NCI-H446 treated with DMSO at 0.1 percent for 48 hours (cell line): ENCODE measurements at places on chromosomes 6 and 20.

DNA sequence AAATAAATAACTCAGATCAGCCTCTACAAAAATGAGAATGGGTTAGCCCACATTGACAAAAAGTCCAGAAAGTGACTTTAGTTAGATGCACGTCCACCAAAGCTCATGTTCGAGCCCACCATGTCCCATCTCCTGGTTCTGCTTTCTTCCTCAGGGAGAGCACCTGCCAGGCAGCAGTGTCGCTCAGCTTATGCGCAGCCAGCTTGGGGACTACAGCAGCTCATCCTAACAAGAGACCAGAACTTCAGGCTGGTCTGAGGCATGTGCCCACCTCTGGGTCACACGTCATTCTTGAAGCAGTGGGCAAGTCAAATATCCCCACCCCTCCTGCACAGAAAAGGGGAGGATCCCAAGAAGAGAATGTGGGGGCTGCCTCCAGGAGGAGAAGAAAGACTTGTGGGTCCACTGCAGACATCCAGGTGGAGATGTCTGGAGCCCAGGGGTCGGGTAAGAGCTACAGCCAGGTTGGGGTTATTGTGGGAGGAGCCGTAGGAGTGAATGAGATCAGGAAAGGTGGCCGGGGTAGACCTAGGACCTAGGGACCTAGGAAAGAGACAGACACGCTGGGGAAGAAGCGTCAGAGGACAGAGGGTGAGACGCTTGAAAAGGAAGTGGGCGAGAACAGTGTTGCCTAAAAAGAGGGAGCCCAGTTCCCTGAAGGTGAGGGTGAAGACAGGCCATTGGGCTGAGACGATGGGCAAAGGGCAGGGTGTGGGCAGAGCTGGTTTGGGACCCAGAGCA is 52.5 kb downstream of the SSR1 start:
- no peak for DNase-seq

DNA sequence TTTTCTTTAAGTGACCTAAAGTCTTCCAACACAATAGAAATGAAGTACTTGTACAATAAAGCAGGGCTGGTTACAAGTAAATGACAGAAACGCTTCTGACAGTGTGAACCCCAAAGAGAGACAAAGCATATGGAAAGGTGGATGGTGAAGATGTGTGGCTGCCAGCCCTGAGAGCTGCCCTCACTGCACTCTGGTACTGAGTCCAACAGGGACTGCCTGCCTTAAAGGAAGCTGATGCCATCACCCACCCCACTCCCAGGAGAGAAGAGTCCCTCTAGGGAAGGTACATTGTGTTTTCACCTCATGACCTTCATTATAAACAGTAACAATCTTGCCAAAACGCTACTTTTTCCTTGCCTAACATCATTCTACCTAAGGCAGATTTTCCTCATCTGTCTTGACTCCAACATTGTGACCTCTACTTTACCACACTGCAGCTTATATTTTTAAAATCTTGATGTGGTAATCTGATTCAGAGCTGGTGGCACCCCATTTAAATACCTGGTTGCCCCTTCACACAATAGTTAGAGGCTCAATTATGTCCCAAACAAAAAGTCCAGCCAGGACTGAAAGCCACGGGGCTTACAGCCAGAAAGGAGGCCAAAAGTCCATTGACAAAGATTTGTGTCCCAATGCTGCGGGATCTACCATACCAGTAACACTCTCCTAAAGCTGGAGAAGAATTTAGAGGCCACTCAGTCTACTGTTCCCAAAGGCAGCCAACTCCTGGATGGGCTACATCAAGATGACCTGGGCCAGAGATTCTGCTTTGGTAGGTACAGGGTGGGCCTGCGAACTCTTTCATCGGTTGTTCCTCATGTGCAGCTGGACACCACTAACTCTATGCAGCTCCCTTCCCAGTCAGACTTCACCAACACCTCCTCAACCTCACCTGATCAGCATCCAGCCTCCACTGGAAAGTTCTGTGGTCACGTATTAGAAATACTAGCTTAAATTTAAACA is 4.4 kb downstream of the APMAP start:
- no peak for DNase-seq

- DNase-seq = peak; percentile 75
Observed at GRCh38 chr6:25449774-25450173, 170.6 kb downstream of the CARMIL1 start.

- DNase-seq = no peak
Observed at GRCh38 chr6:25022140-25022553, 86.4 kb upstream of the RIPOR2 start.

- no peak for DNase-seq
Observed at GRCh38 chr6:1613688-1614447, 4.2 kb downstream of the FOXC1 start.

- DNase-seq = no peak
Observed at GRCh38 chr6:119749335-119749734, 399.8 kb upstream of the MAN1A1 start.

DNA sequence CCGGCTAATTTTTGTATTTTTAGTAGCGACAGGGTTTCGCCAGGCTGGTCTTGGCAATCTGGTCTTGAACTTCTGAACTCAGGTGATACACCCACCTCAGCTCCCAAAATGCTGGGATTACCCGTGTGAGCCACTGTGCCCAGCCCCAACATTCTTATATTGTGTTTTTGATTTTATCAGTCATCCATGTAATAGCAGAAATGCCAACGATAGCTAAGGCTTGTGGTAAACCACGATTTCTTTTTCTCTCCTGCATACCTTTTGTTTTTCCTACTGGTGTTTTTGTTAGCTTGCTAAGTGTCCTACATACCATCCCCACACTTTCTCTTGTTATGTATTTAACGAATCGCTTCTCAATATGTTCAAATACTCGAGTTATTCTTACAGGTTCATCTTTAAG is 12.1 kb downstream of the PHACTR2 start:
- DNase-seq = no peak

DNA sequence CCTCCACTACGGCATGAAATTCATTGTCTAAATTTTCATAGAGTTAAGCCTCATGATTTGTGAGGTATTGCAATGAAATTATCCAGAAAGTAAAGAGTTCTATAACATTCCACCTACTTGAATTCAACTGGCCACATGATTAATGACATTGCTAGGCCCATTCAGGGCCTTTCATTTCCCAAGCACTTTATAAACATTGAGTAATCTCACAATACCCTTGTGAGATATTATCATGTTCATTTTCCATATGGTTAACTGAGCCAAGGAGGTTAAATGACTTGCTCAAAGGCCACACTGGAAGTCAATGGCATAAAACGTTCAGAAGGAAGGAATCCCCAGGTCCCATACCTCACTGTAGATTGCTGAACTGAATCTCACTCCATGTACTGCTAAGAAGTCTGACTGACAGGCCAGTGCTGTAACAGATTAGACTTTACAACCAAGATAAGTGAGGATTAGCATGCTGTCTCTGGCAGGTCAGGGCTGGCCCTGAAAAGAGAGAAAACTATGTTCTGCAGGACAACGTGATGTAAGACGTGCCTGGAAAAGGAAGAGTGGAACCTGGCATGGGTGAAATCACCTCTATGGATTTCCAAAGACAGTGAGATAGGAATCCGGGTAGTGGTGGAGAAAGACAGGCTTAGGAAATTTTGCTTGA is 75.9 kb upstream of the SPACA1 start:
- DNase-seq = no peak

GRCh38 chr20:15772826-15773225 is 800.4 kb downstream of the KIF16B start:
- no peak for DNase-seq

DNA sequence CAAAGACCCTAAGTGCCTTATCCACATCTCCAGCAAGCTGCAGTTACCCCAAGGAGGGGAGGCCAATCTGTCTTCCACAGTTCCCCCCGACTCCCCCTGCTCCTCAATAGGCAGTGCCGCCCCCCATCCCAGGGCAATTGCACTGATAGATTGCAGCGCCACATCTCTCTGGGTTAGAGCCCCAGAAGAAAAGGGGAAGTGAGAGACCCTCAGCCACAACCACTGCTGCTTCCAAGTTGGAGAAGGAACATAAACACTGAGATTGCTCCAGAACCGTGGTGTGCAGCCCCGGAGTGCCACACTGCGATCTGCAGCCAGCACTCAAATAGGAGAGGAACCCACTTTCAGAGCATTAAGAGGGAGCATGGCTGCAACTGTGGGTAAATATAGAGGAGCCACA is 101.5 kb downstream of the RWDD2A start:
- no peak for DNase-seq

GRCh38 chr6:113645576-113645970 is 211.6 kb upstream of the MARCKS start:
- no peak for DNase-seq

GRCh38 chr6:87333591-87334181 is 4.6 kb upstream of the GJB7 start:
- no peak for DNase-seq

- DNase-seq = no peak
Observed at GRCh38 chr6:45415315-45415714, 37.6 kb upstream of the SUPT3H start.

DNA sequence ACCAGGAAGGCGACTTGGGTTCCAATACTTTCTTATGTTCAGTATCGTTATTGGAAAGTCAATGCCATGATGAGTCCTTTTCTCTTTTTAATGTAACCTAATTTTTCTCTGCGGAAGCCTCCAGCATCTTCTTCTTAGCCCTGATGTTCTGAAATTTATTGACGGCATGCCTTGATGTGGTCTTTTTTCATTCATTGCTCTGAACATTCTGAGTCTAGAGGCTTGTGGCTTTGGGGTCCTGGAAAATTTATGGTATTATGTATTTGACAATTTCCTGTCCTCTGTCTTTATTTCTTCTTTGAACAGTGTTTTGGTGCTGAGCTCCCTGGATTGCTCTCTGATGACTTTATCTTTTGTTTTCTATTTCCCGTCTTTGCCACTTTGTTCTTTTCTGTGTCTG is 28.7 kb upstream of the MAS1 start:
- DNase-seq = no peak

DNA sequence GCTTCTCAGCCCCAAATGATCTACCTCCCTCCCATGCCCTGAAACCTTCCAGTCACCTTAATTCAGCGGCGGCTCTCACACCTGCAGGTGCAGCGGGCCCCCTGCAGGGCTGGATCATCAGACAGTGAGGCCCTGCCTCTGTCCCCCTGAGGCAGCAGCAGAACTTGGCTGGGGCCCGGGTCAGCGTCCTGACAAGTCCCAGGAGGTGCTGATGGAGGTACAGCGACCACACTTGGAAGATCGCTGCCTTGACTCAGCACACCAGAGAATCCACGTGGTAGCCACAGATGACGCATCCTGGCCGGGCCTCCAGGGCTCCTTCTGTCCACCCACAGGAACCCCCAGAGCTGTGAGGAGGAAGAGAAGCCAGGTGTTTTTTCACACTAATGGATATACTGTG is 116.4 kb upstream of the THBS2 start:
- no peak for DNase-seq

- no peak for DNase-seq
Observed at GRCh38 chr6:166745801-166746668, 119.0 kb upstream of the RPS6KA2 start.

- no peak for DNase-seq
Observed at GRCh38 chr20:5509803-5510202, 193.0 kb upstream of the PROKR2 start.

- no peak for DNase-seq
Observed at GRCh38 chr6:151501511-151502136, 7.8 kb downstream of the CCDC170 start.

DNA sequence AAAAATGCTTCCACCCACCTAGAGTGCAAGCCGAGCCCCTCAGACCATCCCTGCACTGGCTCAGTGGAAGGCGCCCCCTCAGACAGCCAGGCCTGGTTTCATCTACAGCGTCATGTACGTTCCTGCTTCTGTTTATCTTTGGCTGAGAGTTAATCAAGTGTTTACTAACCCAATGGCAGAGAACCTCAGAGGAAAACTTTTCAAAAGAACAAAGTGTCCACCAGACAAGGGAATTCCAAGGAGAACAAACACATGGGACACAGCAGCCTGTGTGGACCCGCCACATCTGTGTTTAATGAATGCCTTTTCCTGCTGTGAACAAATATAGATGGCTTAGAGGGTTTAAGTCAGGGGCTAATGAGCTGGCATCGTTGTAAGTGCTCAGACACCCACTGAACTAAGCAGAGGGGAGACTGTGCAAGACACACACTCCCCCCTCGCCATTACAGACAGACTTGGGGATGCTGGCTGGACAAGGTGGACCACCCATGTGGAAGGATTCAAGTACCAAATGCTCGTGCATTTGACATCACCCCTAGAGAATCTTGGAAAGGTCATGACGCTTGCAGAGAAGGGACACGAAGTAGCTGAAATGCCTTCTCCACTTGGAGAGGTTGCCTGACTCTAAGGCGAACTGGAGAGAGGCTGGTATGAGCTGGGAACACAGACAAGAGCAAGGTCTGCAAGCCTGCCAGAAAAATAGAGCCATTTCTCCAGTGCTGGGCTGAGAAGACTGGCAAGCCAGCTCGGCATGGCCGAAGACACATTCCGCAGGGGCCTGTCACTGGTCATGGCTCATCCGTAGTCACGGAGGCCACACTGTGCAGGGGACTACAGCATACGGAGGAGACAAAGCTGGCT is 53.5 kb upstream of the NXT1 start:
- DNase-seq = no peak

DNA sequence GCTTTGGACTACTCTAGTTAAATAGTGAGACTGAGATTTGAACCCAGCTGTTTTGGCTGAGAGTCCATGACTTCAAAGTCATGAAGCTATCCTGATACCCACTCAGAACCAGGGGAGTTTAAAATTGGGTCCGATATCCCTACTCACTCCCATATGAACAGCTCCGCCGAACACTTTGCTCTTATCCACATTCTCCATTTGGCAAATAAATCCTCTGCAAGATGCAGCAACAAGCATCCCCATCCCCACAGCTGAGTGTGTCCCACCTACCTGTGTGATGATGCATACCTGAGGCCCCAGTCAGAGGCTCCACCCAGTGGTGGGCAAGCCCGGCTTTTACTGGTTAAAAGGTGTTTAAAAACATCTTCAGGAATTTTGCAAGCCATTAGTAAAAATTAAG is 108.3 kb upstream of the SLC24A3 start:
- DNase-seq = no peak

DNA sequence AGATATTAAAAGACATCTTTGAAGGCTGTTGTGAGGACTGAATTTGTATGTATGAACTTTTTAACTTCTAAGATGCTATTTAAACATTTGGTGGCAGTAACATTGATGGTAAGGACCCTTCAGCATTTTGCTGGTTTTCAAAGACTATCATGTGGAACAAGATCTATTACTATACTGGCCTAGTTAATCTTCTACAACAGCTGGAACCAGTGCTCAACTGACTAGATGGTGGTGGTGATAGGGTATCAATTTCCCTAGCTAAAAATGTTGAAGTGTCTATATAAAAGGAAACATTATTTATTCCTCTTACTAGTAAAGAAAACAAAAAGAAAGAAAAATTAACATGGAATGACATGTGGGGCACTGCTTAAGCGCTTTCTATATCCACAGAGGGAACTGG is 195.7 kb downstream of the TASP1 start:
- no peak for DNase-seq
